DMS53 (cell line): ENCODE measurements at places on chromosomes 13 and 19.

DNA sequence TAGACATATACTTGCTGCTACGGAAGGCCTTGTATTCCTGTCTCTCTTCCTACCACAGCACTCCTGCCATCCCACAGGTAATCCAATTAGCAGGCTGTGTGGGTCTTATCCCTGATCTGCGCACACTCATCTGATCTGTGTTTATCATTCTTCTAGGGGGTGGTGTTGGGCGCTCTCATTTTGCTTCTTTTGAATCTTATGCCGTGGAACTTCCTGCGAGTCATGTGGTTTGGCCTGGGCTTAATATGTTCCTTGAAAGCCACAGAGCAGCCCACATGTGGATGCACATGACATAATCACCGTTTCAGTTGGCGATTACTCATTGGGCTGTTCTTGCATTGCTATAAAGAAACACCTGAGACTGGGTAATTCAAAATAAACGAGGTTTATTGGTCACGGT lies 7.5 kb downstream of the RASA3 start:
- DNase-seq, result no peak

DNA sequence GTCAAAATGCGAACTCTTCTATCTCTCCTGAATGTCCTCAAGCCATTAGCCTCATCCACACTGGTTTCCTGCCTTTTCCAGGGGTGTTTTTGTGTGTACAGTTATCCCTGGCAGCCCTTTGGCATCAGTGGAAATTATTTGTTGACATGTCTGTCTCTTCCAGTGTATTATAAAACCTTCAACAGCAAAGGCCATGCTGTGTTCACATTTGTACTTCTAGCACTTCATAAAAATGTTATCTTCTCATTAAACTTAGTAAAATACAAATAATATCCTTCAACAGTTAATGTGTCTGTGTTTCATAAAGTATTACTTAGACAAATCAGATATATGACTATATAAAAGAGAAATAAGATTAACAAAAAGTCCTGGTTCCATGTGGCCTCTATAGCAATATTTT lies 359.5 kb upstream of the ARGLU1 start:
- DNase-seq, result no peak

GRCh38 chr19:16301999-16302694 lies 22.5 kb upstream of the KLF2 start:
- DNase-seq, result peak; percentile 43

DNA sequence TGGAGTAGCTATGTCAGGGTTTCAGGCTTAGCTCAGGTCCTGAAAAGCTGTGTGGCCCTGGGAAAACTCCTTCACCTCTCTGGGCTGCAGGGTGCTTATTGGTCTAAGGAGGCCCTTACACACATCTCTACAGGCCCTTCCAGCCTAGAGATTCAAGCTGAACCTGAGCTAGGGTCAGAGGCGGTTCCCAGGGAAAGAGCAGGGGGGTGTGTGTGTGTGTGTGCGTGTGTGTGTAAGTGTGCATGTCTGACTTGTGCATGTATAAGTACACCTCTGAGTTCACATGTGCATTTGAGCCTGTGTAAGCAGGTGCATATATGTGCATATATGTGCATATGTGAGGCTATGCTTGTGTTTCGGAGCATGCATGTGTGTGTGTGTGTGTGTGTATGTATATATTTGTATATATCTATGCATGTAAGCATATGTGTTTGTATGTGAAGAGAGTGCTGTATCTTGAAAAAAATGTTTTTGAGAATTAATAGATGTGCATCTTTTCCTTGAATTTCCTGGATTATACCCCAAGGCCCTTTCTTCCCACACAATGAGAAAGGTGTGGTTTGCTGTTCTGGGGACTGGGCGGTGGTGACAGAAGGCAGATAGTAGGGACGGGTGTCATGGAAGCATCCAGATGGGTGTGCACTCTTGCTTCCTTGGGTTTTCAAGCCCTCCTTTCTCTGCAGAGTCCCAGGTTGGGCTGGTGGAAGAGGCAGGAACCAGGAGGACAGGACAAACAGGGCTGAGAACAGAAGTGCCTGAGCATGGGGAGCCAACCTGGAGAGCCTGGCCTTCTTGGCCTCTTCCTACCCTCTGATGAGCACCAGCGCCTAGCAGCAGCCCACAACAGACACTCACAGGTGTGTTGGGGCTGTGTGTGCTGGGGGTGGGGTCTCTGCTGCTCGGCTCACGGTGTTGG lies 150.3 kb upstream of the TSHZ3 start:
- no peak for DNase-seq

DNA sequence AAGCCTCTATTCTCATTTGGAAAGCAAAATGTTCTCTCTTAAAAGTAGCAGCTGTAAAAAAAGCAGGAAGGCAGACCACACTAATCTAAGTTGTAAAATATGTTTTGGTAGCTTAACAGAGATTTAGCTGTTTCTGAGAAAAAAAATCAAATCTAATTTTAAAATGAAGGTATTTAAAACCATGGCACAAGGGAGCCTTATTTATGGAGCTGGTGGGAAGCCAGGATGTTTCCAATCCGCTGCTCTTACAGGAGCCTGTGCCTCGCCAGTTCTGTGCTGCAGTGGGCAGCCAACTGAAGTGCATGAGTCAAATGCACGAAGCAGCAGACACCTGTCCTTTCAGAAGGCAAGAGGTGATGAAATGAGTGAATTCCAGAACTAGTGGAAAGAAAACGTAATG lies 28.2 kb downstream of the GPC6 start:
- peak; percentile 25 for DNase-seq

GRCh38 chr19:45063851-45064801 lies 12.2 kb downstream of the ZNF296 start:
- no peak for DNase-seq
